Hypothalamus (tissue), 51 donors: ENCODE measurements at places on chromosomes 16 and 17.

DNA sequence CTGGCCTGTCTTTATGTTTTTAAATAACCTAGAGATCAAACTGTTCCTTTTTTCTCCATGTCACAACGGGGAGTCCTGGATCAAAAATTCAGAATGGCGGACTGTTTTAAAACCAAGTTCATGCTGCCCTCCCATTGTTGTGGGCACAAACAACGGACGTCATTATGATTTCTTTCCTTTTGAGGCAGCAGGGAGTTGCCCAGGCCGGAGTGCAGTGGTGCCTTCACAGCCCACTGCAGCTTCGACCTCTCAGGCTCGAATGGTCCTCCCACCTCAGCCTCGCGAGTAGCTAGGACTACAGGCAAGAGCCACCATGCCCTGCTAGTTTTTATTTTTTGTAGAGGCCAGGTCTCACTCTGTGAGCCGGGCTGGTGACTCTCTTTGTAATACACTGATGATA, 26.5 kb downstream of the NDE1 start:
- DNase-seq = peak; percentile 12

DNA sequence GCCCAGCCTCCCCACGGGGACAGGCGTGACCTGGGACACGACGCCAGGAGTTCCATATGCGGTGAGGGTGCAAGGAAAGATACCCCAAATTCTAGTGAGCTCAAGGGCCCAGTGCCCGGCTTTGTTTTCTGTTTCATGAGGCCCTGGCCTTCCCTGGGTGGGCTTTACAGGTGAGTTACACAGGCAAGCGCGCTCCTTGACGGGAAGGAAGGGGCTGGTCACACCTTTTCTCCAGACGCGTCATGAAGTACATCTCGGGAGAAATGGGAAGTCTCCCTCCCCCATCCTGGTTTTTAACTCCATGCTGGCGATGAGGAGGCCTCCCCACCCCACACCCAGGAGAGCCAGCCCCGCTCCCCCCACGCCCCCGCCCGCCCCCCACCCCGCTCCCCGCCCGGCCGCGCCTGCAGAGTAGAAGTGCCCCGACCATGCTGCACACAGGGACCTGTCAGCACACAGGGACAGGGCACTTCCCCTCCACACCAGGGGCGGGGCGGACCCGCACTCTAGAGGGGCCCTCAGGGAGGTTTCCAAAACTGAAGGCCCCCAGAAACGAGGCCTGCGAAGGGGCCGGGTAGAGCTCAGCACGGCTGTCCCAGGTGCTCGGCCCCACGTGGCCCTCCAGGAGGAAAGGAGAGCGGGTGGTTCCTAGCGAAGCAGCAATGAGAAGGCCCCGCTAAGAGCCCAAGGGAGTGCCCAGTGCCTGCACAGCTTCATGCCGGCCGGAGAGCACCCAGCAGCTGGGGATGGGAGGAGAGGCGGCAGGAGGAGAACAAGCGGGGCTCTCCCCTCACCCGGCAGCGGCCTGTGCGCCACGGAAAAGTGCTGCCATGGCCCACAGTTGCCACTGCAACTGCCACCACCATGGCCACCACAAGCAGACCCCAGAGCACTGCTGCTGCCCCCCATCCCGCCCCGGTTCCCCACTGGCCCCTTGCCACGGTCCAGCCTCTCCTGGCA, 7.7 kb downstream of the CYB561 start:
- no peak for DNase-seq

GRCh38 chr17:63082952-63083351, 116.9 kb downstream of the TANC2 start:
- DNase-seq = no peak

GRCh38 chr17:55098765-55099164, 130.2 kb downstream of the STXBP4 start:
- no peak for DNase-seq

GRCh38 chr17:68613739-68614298, 12.7 kb upstream of the FAM20A start:
- no peak for DNase-seq

- DNase-seq = no peak
These were observed 36.2 kb downstream of the C16orf82 start for GRCh38 chr16:27102701-27103575.

GRCh38 chr17:61139219-61139618, 260.4 kb upstream of the TBX2 start:
- DNase-seq = no peak

- DNase-seq = peak; percentile 86
These were observed 543 bp downstream of the ARHGAP23 start for GRCh38 chr17:38428643-38429371.

DNA sequence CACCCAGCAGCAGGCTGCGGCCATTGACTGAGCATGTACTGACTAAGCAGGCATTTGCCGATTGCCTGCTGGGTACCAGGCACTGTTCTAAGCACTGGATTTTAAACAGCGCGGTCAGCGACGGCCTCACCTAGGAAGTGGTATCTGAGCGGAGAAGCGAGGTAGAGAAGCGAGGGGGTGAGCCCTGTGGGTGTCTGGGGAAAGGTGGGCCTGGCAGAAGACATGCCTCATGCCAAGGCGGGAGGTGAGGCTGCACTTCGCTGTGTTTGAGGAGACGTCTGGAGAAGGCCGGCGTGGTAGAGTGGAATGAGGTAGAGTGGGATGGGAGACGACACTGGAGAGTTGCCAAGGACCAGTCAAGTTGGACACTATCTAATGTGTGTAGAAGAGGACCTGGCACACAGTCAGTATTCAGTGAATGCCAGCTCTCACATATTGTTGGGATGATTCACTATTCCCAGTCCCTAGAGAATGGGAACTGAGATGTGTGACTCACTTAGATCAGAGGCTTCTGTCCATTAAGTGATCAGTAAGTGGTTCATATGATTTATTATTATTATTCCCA, 14.4 kb downstream of the SYCE1L start:
- DNase-seq = no peak

GRCh38 chr16:17647879-17648872, 177.4 kb upstream of the XYLT1 start:
- no peak for DNase-seq

GRCh38 chr16:13104772-13105171, 203.4 kb downstream of the SHISA9 start:
- no peak for DNase-seq

DNA sequence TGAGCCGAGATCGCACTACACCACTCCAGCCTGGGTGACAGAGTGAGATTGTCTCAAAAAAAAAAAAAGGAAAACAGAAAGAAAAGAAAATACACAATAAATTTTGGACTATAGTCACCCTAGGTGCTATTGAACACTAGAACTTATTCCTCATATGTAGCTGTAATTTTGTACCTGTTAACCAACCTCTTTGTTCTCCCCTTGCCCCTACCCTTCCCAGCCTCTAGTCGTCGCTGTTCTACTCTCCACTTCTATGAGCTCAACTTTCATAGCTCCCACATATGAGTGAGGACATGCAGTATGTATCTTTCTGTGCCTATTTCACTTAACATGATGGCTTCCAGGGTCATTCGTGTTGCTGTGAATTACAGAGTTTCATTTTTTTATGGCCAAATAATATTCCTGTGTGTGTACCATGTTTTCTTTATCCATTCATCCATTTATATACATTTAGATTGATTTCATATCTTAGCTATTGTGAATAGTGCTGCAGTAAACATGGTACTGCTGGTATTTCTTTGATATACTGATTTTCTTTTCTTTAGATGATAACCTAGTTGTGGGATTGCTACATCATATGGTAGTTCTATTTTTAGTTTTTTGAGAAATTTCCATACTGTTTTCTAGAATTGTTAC, 28.3 kb downstream of the VPS35L start:
- no peak for DNase-seq

DNA sequence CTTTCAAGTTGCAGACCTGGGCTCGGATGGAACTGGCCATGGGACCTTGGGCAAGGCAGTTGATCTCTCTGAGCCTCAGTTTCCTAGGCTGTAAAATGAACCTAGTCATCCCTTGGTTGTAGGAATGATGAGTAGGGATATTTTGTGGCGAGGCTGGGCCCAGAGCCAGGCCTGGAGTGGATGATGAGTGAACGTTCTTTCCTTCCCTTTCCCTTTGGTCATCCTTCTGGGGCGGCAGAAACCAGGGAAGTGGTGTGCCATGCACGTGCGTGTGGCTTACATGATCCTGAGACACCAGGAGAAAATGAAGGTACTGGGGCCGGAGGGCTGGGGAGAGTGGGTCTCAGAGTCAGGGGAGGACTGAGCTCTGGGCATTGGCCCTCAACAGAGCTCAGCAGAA, 8.4 kb downstream of the FBRS start:
- no peak for DNase-seq

DNA sequence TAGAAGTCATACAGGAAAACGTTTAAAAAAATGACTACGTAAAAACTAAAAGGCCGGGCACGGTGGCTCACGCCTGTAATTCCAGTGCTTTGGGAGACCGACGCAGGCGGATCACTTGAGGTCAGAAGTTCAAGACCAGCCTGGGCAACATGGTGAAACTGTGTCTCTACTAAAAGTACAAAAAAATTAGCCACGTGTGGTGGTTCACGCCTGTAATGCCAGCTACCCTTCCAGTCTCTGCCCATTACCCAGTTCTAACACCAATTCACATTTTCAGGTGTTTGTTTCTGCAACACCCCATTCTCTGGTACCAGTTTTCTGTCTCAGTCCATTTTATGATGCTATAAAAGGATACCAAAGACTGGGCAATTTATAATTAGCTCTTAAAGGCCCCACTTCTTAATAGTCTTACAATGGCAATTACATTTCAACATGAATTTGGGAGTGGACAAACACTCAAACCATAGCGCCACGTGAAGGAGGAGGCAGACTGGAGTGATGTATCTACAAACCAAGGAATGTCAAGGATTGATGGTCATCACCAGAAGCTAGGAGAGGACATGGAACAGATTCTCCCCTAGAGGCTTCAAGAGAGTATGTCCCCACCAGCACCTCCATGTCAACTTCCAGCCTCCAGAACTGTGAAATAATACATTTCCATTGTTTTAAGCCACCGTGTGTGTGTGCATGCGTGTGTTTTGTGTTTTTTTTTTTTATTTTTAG, 791 bp upstream of the C17orf75 start:
- no peak for DNase-seq

GRCh38 chr17:74898376-74898946, 5.0 kb upstream of the FADS6 start:
- no peak for DNase-seq

GRCh38 chr17:5678171-5678570, 93.9 kb upstream of the NLRP1 start:
- DNase-seq = no peak
